Cortex of kidney (tissue), 1 donor: ENCODE measurements at places on chromosomes 16 and 17.

- DNase-seq = no peak
Observed at GRCh38 chr17:43599835-43600234, 53.7 kb upstream of the ETV4 start.

DNA sequence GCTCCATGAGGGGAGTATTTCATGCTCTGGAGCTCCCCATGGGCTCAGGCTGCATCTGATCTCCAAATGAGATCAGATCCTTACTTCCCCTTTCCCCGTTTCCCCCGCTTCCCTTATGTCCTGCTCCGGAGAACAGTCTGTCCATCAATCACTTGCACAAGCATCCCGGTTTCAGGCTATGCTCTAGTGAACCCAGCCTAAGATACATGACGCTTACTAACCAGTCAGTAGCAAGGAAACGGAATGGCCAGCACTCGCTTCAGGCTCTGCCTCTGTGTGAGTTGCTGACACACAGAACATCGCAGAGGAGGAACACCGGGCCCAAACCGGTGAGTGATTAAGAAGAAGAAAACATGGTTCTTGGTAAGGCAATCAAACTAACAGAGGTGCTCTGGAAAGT, 9.4 kb upstream of the ATP5MC1 start:
- DNase-seq = no peak

DNA sequence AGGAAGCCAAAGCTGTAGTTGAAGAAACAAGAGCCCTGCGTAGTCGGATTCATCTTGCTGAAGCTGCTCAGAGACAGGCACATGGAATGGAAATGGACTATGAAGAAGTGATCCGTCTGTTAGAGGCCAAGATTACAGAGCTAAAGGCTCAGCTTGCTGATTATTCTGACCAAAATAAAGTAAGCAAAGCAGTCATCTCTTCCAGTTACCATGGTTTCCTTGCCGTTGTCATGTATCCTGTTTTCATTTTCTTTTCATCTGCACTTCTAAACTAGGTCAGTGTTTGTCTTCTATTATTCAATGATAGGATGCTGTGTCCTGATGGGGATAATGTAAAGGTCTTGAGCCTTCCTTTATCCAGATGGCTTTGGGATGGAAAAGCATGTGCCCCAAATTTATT, 104.3 kb downstream of the STXBP4 start:
- DNase-seq = no peak

DNA sequence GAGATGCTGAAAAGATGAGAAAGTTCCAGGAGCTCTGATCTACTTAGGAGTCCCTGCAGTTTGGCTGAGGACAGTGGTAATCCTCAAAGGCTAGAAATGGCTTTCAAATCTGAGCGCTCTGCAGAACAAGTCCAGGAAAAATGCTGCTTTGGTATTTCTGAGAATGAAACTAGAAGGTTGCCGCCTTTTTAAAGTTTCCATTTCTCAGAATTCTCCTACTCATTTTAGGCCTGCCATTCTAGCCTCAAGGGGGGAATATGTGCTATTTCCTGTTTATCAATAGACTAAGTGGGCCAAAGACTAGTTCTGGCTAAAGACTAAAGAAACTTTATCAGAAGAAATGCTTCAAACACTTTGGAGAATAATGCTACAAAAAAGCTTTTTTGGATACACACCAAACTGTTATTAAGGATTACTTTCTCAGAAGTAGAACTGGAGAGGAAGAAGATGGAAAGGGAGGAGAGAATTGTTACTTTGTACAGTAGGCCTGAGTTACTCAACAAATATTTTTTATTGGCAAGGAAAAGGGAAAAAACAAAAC, at the start of gene SLFN12L:
SLFN12L (minus strand) TSS at position 78 of the 541 bp plus-strand sequence. CDS start 15,314 bp downstream, outside the sequence.
- no peak for DNase-seq

DNA sequence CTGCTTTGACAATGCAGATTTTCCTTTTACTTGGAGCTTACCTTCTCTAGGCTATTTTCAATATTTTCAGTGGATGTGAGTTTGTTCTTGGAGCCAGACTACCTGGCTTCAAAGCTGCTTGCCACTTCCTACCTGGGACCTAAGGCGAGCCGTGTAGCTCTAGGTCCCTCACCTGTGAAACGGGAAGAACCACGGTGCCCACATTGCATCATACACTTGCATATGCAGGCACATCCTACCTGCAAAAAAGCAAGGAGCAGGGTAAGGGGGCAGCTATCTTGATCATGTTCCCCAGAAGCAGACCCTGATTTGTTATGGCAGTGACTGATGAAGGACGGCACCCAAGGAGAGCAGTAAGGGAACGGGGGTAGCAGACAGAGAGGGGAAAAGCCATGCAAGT, 27.0 kb upstream of the MPRIP start:
- no peak for DNase-seq
